ENCODE measurements at places on chromosomes 6 and 20.
A peak's percentile ranks its signal among the peaks of the same experiment; 100 is the strongest.

- DNase-seq = no peak
Observed at GRCh38 chr6:132364306-132365074, 36.8 kb downstream of the MOXD1 start.

DNA sequence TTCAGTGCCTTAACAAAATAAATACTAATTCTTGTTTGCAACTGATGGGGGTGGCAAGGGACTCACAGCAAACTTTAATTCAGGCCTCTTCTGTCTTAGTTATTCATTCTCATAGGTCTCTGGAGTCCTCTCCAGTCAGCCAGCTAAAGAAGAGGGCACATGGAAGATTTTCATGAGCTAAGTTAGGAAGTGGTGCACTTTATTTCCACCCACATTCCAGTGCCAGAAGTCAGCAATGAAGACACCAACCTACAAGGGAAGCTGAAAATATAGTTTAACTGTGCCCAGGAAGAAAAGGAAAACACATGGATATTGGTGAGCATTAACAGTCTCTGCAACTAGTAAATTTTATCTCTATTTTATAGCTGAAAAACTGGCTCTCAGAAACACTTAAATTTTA, 16.7 kb upstream of the IRAK1BP1 start:
- no peak for DNase-seq

GRCh38 chr20:16527438-16527837, 45.8 kb downstream of the KIF16B start:
- DNase-seq = no peak

DNA sequence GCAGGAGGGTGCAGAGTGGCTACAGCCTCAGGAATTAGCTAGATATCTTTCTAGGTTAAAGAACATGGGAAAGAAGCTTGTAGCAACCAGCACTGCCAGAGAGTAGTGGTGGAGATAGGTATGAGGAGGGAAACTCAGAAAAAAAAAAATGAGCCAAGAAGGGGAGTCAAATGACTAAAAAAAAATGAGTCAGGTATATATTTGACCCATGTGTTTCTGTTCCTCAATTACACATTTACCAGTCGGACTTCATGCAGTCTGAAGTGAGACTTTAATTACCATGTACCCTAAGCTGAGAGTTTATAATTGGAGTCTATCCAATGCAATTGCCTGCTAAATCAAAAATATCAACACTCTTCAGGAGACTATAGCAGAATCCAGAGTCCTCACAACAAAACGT, 964.6 kb downstream of the HACE1 start:
- DNase-seq = no peak

DNA sequence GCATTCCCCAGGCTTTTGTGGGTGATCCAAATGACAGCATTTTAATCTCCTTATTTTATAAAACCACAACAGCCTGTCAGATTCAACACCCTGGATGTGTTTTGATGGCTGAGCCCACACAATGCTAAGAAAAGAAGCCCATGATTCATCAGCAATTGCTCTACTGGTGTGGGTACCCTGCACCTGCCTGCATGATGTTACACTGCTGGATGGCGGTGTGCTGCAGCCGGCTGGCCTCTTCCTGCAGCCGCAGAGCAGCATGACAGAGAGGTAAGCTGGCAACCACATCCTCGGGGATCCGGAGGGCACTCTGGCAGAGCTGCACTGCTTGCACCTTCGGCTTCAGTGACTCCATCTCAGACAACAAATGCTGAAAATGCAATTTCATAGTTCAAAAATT, 327.5 kb downstream of the SYNE1 start:
- DNase-seq = peak; percentile 81

DNA sequence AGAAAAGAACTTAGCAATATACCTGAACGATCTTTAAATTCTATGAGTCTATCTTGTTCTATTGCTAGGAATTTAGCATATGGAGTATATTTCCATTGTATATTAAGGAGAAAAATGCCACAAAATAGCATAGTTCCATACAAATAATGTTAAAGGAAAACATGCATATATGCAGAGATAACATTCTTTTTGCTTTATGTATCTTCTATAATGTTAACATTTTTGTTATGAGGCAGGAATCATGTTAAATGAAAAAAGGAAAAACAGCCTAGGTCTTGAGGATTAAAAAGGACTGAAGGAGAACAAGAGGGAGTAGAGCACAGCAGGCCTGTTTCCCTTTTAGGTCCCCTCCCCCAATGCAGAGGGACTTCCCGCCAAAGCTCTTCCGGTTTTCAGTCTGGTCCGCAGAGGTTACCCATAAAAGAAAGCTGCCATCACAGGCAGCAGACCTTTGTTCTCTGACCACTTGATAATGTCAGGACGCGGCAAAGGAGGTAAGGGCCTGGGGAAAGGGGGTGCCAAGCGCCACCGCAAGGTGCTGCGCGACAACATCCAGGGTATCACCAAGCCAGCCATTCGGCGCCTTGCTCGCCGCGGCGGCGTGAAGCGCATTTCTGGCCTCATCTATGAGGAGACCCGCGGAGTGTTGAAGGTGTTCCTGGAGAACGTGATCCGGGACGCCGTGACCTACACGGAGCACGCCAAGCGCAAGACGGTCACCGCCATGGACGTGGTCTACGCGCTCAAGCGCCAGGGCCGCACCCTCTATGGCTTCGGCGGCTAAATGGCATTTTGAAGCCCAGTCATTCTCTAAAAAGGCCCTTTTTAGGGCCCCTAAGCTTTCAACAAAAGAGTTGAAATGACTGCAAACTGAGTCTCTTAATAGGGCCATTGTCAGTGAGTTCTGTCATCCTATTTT, 108.4 kb upstream of the PRSS16 start:
- DNase-seq = peak; percentile 75

DNA sequence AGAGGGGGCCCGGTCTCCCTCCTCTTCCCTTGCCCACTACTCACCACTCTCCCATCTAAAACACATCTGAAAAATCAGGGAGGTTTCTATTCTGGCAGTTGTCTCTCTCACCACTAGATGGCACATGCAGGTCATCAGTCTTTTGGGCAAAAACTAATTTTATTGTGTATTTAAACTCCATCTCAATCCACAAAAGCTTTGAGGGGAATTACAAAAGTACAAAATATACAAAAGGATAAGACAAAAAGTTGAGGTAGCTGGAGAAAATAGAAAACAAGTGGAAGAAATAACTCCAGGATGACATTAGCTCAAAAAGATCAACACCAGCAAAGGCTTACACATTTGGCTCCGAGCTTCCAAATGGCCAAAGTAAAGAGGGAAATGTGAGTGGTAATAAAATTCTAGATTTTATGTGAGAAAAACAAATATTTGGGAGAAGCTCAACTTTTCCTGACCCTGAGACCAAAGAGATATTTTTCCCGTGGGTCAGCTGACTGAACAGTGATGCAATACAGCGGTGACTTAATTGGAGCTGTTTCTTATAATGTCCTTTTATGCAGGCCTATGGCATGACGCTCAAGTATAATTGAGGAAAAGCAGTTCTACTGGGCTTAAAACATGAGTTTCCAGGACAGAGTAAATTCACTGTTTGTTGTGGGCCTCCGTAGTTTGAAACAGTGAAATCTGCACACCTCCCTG, 79.8 kb upstream of the CHD6 start:
- peak; percentile 45 for DNase-seq

DNA sequence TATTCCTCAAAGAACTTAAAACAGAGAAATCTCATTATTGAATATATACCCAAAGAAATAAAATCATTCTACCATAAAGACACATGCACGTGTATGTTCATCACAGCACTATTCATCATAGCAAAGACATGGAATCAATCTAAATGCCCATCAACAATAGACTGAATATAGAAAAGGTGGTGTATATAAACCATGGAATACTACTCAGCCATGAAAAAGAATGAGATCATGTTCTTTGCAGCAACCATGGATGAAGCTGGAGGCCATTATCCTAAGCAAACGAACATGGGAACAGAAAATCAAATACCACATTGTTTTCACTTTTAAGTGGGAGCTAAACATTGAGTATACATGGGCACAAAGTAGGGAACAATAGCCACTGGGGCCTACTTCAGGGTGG, 12.3 kb upstream of the GPR63 start:
- DNase-seq = no peak

Measured in CD4-positive, alpha-beta T cell treated with Interleukin-2 at 100 ng/mL for 4 hours (primary cell).